Urinary bladder (tissue), 4 donors: ENCODE measurements at places on chromosomes 7 and 10. TPM values are rescaled to one million over a fixed set of nuclear protein-coding genes. Genes with fewer than 3 reads are reported as not detected.

The HMX2 gene
- total RNA-seq: not detected

DNA sequence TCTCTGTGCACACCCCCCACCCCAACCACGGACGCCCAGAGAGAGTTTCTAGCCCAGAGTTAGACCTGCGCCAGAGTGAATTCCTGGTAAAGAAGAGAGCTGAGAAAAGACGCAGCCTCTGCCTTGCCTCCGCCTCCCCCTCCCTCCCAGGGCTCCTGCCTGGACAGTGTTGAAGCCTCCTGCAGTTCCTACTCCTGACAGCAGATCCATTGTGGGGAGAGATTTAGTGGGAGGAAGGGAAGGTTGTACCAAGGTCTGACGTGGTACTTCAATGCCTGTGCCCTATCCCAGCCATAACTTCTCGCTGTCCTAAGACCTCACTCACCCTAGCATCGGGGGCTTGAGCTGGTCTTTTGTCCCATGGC is 952 bp downstream of the SRRM3 start:
- no peak for DNase-seq

The FZD1 gene
- total RNA-seq: 25.1 TPM

DNA sequence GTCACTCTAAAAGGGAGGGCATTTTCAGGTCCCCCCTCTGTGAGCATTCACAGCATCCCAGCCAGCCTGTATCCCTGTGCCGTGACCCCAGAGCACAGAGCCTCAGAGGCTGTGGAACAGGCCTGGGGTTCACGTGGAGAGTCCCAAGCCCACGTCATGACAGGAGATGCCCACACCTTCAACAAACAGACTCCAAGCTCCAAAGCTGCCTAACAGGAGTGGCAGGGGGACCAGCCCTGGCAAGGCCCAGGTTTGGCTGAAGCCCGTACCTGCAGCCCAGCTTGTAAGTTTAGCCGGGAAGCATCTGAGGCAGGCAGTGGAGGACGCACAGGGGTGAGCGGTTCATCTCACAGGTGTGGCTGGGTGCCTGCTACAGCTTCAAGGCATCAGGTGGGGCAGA is 33.5 kb downstream of the LHPP start:
- no peak for DNase-seq

DNA sequence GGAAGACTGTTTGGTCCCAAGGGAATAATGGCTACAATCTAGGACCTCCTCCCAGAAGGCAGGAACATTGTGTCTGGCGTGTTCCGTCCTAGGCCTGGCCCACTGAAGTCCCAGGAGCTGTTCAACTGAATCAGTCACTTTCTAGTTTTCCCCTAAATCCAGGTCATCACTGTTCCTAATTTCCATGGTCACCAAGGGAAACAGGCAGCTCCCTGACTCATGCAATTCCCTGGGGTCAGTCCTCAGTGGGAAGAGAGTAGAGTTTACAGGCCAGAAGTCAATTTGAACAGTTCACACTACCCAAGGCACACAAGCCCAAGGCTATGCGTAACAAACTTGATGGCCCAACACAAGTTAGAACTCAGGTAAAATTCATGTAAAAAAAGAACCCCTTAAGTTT is 44.0 kb downstream of the CREB3L2 start:
- DNase-seq: no peak

GRCh38 chr10:70162892-70163201 is 7.5 kb downstream of the SAR1A start:
- DNase-seq: no peak

- DNase-seq: no peak
These were observed 13.5 kb downstream of the CRTAC1 start for GRCh38 chr10:98016772-98017475.

- DNase-seq: no peak
These were observed 2.5 kb upstream of the CYP26C1 start for GRCh38 chr10:93058139-93058538.

GRCh38 chr10:3106928-3107425 is 39.6 kb downstream of the PFKP start:
- DNase-seq: no peak
